ENCODE measurements at places on chromosomes 13 and 19.
A peak's percentile ranks its signal among the peaks of the same experiment; 100 is the strongest.

- no peak for DNase-seq
These were observed 16.8 kb downstream of the SLAIN1 start for GRCh38 chr13:77714119-77714755.

DNA sequence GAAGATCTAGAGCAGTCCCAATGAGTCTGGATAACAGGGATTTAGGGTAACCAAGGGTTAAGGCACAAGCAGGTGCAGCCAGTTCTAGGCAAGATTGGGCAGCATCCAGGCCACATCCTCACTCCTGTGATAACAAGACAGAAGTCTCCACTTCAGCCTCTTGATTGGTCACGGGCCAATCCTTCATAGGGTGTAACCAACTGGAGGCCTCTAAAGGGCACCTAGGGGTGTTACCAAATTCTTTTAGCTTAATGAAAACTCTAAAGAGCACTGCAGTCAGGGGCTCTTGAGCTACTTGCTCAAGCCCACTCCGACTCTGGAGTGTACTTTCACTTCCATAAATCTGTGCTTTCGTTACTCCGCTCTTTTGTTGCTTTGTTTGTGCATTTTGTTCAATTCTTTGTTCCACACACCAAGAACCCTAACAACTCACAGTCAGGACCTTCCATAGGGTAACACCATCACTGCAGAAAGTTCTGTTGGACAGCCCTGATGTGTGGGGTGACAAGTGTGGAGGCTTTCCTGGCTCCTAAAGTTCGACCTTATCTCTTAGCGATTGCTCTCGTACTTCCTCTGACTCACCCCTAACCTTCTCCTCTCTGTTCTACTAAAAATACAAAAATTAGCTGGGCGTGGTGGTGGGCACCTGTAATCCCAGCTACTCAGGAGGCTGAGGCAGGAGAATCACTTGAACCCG, 36.1 kb downstream of the ZSWIM9 start:
- DNase-seq: no peak

GRCh38 chr13:47813718-47814117, 187.4 kb downstream of the SUCLA2 start:
- DNase-seq: no peak

DNA sequence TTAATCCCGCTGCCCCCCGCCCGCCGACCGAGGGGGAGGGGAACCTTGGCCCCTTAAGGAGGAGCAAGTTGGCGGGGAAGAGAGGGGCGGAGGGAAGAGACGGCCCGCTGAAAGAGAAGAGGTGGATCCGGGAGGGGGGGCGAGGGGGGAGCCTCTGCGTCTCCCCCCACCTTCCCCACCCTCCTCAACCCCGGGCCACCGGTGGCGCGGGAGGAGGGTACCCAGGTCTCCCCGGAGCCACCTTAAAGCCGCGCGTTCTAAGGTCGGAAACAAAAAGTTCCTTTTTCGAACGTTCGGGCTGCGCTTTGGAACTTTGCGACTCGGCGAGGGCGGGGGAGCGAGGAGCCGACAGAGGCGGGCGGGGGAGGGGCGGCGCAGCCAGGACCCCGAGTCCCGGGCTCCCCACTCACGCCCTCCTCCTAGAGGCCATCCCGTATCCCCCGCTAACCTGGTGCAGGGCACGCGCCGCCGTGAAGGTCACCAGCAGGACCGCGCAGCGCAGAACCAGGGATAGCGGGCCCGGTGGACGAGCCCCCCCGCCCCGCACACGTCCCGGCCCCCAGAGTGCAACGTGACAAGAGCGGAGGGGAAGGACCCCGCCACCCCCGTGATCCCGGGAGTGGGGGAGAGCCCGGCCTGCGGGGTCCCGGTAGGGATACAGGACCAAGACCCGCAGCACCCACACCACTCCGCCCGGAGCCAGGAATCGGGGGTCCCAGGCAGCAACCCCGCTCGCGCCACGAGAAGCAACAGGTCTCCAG, 659 bp downstream of the ERF start:
- no peak for DNase-seq

DNA sequence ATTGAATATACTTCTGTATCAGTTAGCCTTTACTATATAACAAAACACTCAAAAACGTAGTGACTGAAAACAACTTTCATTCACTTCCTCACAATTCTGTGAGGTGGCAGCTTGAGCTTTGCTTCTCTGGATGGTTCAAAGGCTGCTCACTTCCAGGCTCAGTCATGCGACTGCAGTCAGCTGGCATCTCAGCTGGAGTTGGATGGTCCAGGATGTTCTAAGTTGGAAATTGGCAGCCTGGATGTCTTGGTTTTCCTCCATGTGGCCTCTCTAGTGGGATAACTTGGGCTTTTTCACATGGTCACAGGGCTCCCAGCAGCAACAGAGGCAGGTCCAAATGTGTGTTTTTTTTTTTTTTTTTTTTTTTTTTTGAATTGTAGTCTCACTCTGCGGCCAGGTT, 204.4 kb downstream of the LACC1 start:
- DNase-seq: no peak

GRCh38 chr13:76148374-76148773, 512.2 kb downstream of the LMO7 start:
- DNase-seq: no peak

DNA sequence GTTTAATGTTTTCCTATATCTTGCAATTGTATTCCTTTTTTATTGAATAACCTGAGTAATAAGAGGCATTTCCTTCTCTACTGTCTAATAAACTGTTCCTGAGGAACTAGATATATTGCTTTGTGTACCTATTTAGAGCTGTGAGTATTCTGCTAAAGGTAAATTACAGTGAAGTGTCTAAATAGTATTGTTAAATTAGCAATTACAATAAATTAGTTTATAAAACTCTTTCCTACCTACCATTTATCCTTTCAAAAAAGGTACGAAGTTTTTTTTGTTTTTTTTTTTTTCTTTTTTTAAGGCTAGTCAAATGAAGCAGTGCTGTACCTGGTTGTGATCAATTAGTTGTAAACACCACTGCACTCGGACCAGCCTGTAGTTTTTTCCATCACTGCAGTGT, 34.8 kb downstream of the TM9SF2 start:
- DNase-seq: no peak

DNA sequence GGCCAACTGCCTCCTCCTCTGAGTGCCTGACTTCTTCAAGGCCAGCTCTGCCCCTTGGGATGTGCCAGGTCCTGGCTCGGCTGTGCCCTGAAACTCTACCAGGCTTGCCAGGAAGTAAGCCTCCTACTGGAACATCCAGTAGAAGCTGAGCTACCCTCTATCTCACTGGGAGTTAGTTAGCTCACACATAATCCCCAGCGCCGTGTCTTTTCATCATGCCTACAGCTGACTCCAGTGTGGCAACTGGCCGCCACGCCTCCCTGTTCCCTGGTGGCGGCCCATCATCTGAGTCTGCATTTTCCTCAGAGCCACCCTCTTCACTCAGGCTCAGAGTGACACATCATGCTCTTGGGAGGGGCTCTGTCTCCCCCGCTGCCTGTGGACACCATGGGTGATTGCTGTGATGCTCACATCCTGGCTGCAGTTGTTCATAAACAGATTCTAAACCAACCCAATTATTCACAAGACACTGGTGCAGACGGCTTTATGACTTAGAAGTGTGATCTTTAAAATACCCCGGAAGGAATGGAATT, 131.9 kb upstream of the IRS2 start:
- no peak for DNase-seq

DNA sequence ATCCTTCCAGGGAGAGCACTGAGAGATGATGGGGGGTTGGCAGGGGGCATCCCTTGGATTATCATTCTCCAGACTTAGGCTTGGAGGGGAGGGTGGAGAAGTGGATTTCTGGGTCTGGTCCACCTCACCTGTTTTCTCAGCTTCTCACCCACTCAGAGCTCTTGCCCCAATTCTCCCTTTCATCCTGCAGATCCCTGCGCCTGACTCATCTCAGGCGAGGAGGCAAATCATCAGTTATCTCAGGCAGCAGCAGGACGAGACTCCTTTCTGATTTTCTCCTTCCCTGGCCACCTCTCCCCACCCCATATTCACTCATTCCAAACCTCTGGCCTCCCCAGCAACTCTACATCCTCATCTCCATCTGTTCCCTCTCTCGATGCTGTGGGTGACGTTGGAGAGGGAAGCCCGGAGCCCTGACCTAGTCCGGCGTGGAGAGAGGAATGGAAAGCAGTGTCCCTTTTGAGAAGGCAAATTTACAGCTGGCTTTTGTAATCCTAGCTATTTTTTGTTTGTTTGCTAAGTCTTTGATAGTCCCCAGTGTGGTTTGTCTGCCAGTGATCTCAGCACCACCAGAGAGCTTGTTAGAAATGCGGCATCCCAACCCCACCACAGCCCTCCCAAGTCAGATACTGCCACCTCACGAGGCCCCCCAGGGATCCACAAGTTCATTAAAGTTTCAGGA, 24.0 kb upstream of the TPT1 start:
- no peak for DNase-seq

DNA sequence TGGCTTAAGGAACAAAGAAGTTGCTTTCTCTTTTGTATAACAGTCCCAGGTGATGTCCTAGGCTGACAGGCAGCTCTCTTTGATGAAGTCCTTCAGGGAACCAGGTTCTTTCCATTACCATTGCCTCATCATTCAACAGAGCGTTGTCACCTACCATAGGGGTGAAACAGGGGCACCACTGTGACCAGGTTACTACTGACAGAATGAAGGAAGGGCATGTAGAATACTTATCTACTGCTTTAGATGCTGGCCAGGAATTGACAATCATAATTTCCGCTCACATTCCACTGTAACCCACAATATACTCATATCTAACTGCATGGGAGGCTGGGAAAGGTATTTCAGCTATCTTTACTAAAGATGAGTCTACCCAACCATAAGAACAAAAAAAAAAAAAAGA, 148.0 kb upstream of the FNDC3A start:
- no peak for DNase-seq

GRCh38 chr13:73092829-73093228, 34.0 kb downstream of the KLF5 start:
- no peak for DNase-seq

- no peak for DNase-seq
These were observed 472.7 kb downstream of the DIAPH3 start for GRCh38 chr13:59690857-59691500.

- DNase-seq: no peak
These were observed 427 bp downstream of the ZNF160 start for GRCh38 chr19:53102756-53103233.

- DNase-seq: no peak
These were observed 934 bp downstream of the N4BP2L2 start for GRCh38 chr13:32537580-32538142.

- DNase-seq: peak; percentile 62
These were observed 1.4 kb downstream of the SH2D3A start for GRCh38 chr19:6765738-6766356.

GRCh38 chr13:50484472-50485113, 358.9 kb downstream of the DLEU7 start:
- no peak for DNase-seq

GRCh38 chr19:10812902-10813404, 23.1 kb downstream of the TMED1 start:
- no peak for DNase-seq

GRCh38 chr13:106498158-106498557, 37.3 kb downstream of the EFNB2 start:
- DNase-seq: no peak
